ENCODE measurements at places on chromosomes 16 and 17.

- DNase-seq: no peak
Measured at GRCh38 chr16:1828645-1829410, 1.8 kb downstream of the FAHD1 start.

GRCh38 chr17:9206741-9207332, 185.5 kb downstream of the NTN1 start:
- no peak for DNase-seq

DNA sequence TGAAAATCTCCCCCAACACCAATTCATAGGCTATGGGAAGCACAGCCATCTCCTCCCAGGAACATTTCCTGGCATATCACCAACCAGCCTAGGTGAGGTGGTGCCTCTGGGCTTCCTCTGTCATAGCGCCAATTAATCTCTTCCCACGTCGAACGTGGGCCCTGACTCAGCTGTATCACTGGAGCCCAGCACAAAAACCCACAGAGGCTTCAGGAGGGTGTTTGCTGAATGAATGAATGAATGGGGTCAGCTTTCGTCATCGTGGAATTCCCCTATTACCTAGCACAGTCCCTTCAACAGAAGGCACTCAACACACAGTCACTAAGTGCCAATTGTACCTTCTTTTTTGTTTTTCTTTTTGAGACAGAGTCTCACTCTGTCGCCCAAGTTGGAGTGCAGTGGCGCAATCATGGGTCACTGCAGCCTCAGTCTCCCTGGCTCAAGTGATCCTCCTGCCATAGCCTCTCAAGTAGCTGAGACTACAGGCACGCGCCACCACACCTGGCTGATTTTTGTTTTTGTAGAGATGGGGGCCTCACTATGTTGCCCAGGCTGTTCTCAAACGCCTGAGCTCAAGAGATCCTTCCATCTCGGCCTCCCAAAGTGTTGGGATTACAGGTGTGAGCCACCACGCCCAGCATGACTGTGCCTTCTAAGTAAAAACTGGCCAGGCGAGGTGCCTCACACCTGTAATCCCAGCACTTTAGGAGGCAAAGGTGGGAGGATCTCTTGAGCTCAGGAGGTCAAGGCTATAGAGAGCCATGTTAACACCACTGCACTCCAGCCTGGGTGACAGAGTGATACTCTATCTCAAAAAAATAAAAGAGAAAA, 4.1 kb downstream of the ZNF688 start:
- no peak for DNase-seq

DNA sequence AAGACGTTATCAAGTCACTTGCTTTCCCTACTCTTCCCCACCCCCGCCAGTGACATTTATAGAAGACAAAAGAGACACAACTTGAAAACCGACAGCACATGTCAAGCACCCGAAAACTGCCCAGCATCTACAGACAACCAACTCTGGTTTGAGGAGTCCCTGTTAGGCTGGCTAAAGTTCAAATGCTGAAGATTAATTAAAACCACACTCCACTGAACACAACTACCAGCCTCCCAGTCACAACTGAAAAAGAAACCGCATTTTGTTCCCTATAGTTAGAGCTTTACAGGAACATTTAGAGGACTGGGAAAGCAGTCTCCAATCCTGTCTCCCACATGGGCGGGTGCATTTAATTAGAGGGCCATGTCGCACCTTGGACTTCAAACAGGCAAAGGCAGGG, 73.0 kb upstream of the COX10 start:
- DNase-seq: no peak

GRCh38 chr17:30831257-30831656, 509 bp upstream of the ATAD5 start:
- peak; percentile 24 for DNase-seq

DNA sequence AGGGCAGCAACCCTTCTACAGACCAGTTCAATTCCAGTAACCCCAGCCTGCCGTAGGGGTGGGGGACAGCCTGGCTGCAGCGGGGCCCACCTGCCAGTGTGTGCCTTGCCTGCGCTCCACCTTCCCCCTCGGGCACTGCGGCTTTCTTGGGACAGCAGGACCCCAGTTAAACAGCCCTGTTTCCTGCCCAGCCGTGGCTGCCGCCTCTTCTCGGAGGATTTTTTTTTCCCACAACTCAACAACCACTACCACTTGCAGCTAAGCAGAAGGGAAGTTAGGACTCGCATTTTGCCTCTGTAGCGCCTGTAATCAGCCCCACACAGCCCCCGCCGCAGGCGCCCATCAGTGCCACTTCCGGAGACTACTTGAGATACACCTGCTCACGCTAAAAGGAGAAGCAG, 76.1 kb downstream of the RAI1 start:
- DNase-seq: no peak

GRCh38 chr16:4536391-4537106, 2.0 kb downstream of the CDIP1 start:
- no peak for DNase-seq

GRCh38 chr16:3065069-3065741, at the start of gene IL32:
Gene IL32, plus strand, starts transcription at chr16:3065640. Its CDS starts 172 bp downstream, at chr16:3065812.
- DNase-seq: peak; percentile 32

DNA sequence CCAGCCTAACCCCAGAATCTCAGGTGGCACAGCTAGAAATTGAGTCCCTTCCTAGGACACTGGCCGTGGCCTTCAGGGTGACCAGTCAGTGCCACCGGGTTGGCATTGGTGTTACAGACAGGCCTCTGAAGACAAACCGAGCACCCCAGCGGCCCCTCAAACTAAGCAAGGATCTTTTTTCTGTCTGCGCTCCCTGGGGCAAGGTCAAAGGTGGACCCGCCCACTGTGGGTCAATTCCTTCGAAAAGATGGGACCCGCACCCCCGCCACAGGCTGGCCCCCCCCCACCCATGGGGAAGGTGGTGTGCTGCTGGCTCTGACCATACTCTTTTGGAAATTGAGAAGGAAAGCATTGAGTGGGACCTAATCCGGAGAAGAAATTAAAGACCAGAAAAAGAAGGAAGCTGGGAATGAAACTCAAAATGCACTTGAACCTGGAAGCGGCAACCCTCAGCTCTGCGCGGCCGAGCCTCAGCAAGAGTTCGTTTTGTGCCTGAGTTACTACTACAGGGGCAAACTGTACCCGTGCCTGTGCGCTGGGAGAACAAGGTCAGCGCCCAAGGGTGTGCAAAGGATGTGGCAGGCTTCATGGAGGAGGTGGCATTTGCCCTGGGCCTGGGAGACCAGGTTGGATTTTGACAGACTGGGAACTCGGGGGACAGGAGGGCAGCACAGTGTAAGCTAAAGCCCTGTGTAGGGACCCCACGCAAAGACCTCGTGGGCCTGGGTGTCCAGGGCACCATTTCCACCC, 20.4 kb downstream of the TMC6 start:
- DNase-seq: no peak

DNA sequence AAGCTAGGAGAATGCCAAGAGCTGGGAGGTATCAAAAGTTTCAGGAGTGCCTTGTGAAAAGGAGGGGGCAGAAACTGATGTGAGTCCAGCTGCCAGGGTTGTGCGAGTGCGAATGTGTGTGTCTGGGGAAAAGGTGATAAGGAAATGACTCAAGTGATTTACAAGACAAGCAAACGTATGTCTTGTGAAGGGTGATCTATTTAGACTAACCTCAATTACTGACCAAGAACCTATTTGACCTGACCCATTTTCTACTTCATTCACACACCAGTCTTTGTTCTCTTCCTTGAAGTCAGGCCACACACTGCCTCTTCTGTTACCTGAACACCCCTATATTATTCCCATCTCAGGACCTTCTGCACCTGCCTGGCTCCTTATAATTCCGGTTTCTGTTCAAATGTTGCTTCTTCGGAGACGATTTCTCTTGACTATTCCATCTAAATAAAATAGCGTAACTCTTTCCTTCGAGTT, 1.0 kb downstream of the GDE1 start:
- DNase-seq: peak; percentile 61

- DNase-seq: no peak
Measured at GRCh38 chr17:63436523-63437110, 9.5 kb downstream of the CYB561 start.

DNA sequence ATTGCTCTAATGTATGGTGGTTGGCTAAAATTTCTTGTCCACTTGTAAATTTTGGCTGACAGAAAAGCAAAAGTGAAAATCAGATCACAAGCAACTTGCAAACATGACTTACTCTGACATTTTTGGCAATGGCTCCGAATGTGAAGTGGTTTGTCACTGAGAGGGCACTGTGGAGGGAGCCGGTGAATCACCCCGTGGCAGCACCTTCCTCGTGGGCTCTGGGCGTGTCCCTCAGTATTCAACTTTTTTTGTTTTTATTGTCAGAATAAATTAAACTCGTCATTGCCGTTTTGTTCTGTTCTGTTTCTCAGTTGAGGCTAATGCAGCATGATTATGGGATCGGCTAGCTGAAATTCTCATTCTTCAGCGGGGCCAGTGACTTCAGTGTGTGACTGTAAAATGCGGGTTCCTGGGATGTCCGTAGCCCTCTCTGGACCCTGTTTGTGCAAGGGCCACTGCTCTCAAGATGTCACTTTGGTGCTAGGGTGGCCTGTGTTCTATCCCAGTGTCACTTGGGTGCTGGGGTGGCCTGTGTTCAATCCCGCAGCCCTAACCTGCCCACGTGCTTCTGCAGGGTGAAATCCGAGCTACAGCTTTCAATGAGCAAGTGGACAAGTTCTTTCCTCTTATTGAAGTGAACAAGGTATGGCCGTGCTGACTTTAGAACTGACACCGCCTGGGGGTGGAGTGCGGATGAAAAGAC, 48.8 kb downstream of the RPA1 start:
- no peak for DNase-seq

- DNase-seq: no peak
Measured at GRCh38 chr16:79124016-79124756, 476.4 kb downstream of the MAF start.
